ENCODE measurements at places on chromosomes 5 and 9.

GRCh38 chr9:129619787-129620668 is 873 bp downstream of the C9orf50 start:
- DNase-seq = no peak

- peak; percentile 87 for DNase-seq
Observed at GRCh38 chr9:133144142-133144903, 19.4 kb downstream of the GBGT1 start.

- DNase-seq = no peak
Observed at GRCh38 chr5:74239261-74239660, 401.3 kb downstream of the ENC1 start.

DNA sequence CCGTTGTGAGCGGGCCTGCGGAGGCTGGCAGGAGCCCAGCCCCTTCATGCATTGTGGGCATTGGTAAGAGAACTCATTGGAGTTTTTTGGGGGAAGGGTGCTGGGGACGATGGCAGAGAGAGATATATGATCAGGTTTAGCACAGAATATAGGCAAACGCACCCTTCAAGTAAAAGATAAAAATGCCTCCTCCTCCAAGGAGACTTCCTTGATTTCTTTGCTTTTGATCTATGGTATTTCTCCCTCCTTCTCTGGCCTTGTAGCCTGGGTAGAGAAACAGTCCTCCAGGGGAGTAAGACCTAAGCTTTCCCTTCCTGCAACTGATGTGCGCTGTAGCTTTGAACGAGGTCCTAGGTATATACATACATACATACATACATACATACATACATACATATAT is 960 bp upstream of the PPARGC1B start:
- no peak for DNase-seq

DNA sequence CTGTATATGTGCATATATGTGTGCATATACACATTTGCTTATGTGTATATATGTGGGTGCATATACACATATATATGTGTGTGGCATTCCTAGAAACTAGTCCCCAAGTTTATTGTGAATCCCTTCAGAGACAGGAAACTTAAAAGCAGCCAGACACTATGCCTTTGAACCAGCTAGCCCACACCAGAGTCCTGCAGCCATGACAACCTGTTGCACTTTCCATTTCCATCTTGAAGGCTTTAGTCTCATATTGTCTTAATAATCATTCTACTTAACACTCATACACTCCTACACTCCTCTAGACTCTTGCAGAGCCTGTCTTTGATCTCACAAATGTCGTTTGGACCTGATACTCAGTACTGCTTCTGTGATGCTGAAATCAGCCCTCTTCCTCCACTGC is 34.8 kb upstream of the CDH6 start:
- no peak for DNase-seq

GRCh38 chr5:51375084-51375483 is 8.2 kb upstream of the ISL1 start:
- DNase-seq = no peak

GRCh38 chr5:107477492-107477891 is 193.2 kb downstream of the EFNA5 start:
- no peak for DNase-seq

- no peak for DNase-seq
Observed at GRCh38 chr9:8725635-8726034, 926.1 kb upstream of the DMAC1 start.

DNA sequence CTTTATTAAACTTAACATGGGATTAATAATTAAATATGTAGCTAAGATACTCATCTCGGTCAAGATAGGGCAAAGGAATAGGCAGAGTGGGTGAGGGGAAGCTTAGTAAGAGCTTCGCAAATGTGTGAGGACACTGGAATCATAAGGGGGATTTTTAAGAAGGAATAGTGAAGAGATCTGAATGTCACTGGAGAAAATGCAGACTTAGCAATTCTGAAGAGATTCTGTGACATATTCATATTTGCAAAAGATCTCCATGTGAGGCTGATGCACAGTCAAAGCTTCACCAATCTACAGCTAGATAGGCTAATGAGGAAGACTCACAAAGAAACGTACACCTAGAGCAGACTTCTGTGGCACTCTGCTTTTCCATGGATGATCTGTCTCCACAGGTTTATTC is 1202.8 kb upstream of the CDH6 start:
- no peak for DNase-seq

DNA sequence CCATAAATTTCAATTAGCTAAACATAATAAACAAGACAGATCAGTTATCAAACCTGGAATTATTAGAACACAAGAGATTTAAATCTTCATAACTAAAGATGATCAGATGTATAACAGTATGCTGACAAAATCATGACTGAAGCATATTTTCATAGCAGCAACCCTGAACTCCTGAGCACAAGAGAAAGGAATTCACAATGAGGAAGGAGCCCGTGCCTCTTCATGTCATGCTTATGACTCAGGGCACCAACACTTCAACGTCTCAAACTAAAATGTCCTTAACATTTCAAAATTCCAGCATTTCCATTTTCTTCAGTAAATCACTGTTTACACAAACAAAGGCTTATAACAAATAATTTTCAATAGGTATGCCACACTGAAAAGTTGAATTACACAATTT is 6.7 kb downstream of the AP3B1 start:
- no peak for DNase-seq

DNA sequence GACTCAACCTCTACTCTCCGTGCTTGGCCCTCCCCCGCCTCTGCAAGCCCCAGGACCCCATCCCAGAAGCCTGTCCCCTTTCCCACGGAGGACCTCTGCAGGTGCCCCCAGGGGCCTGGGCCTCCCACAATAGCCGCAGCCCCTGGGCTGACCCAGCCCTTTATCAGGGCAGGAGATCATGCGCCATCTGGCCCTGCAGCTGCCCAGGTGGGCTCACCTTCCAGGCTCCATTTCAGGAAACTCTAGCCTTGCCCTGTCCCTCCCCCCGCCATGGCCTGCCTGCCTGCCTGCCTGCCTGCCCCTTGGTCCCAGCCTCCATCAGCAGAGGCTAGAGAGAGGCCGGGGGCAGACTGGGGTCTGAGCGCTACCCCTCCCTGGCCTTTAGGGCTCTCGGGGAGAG is 48.7 kb downstream of the ASS1 start:
- DNase-seq = no peak

GRCh38 chr5:103480246-103480645 is 82.3 kb downstream of the NUDT12 start:
- DNase-seq = no peak

DNA sequence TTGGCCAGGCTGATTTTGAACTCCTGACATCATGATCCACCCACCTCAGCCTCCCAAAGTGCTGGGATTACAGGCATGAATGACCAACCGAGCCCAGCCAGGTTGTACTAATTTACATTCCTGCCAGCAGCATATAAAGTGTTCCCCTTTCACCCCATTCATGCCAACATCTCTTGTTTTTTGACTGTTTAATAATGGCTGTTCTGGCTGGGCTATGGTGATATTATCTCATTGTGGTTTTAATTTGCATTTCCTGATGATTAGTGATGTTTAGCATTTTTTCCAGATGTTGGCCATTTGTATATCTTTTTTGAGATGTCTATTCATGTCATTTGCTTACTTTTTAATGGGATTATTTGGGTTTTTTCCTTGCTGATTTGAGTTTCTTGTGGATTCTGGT is 87.3 kb downstream of the INVS start:
- no peak for DNase-seq

DNA sequence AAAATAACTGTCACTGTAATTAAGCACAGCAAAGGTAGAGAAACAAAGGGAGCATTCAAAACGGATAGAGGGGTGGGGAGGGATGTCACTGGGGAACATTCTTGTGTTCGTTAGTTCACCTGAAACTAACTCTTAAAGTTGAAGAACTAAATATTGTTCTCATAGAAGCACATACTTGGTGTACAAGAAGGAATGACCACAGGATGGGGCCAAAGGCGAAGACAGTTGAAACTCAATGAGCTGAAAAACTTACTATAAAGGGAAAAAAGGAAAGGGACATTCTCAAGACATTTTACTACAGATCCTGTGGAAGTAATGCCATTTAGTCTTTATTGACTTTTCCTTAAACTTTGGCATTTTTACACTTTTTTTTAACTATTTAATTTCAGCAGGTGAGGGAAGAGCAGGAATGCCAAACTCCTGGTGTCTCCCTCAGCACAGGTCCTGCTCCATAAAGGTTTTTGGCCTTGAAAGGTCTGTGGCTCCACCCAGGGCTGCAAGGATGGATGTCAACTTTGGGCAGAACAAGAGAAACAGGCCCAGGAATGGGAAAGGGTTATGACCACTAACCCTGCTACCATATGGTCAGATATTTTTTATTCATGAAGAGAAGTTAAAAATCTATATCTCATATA is 197.6 kb upstream of the RASA1 start:
- DNase-seq = no peak

DNA sequence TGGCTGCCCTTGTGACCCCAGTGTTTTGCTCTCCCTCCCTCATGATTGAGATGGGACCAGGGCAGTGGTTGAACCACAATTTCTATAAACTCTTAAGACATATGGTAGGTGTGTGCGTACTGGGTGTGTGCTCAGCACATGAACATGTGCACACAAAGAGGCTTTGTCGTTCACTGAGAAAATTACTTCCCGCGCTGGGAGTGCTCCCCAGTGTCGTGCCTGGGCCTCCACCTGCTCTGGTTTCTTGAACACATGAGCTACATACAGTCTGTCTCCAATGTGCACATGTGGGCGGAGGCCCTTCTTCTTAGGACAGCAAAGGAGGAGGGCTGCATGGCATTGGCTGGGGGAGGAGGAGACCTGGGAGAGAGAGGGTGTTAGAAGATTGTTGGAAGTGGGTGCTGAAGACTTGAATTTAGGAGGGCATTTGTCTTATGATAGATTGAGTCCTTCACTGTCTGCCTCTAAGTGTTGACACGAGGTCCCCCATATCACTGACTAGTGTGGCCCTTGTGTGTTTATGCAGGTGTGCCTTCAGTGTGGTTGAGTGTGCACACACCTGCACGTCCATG is 170.0 kb downstream of the CACNA1B start:
- DNase-seq = no peak

DNA sequence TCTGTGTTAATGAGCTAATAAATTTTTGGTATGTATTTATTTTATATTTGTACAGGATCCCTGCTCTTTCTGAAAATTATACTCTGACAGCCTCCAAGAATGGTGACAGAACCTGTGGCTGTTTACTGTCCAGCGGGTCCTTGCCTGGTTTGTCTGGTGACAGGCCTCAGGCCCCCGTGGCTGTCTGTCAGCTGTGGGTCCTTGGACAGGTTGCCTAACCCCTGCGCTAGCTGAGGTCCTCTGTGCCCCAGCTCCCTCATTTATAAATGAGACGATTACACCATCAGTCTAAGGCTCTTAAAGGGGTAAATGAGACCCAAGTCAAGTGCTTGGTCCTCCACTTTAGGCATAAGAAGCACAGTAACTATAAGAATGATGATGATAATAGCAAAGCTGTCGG is 125.1 kb upstream of the COL5A1 start:
- no peak for DNase-seq

- DNase-seq = no peak
Observed at GRCh38 chr9:3760031-3760430, 234.2 kb upstream of the RFX3 start.

DNA sequence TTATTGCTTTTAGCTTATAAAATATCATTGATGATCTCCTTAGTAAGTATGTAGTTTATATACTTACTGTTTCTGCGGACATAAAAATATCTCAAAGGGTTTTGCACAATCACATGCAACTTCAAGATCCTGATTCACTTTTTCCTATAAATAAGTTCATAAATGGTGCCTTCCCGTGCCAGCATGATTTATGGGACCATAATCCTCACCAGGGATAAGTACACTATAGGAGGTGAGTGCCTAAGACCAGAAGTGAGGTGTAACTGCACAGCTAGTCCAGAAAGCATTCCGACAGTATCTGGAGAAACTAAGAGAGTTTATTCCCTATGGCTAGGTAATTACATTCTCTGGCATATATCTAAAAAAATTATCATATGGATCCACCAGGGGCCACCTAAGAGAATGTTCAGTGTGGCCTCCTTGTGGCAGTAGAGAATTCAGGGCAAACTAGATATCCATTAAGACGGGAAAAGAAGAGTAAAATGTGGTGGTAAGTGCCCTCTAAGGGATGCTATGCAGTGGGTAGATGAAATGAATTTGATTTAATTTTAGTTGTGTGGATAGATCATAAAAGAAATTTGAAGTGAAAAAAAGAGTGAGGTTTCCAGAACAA is 402.5 kb upstream of the SLC24A2 start:
- no peak for DNase-seq

Data from stimulated activated CD4-positive, alpha-beta T cell treated with anti-CD3 and anti-CD28 coated beads, TNF-alpha, amount 100 ng/mL, for 24 hours (primary cell).